ENCODE measurements at places on chromosomes 4 and X.

DNA sequence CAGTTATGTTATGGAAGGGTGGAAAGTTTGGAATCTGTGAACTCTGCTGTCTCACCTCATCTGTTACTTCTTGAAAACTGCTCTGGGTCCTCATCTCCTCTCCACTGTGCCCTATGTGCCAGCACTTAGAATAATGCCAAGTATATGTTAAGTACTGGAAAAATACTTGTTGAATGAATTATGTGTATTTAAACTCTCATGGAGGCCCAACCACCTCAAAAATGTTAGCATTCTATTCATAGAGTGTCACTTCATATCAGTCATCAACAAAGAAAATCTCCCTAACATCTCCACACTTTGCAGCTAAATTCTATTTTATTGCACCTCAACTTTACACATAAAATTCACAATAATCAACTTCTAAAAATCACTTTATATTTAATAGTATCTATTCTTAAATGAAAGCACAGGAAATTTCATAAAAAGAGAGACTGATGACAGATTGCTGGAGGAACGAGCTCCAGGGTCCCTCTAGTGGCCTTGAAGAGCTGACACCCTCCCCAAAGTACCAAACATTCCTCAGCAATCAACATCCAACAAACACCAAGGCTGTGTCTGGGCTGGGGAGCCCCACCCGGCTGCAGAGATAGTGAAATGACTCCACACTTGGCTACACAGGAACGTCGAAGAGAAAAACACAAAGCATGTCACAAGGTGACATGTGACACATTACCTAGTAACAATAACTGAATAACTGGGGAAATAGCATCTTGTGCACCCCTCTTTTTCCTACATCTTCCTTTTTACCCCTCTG lies 45.8 kb downstream of the SLC39A8 start:
- no peak for DNase-seq

GRCh38 chr4:8016527-8016926 lies 76.9 kb upstream of the AFAP1 start:
- DNase-seq: no peak

DNA sequence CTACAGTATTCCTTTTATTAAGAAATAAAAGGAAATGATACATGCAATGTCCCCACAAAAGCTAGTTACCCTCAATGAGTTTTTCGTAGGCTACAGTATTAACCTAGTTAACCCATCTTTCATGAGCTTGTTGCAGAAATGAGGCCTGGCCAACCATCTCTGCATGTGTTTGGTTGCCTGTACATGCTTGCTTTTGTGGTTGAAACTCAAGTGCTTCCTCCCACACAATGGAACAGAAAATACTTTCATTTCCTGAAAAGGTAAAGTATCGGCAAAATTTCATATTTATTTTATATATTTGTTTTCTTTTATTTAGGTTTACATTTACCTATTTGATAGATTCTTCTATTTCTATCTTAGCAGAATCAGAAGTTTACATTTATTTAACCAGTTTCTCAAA lies 214.6 kb upstream of the FAM241A start:
- no peak for DNase-seq

GRCh38 chr4:55396308-55397125 lies 760 bp downstream of the TMEM165 start:
- peak; percentile 25 for DNase-seq

DNA sequence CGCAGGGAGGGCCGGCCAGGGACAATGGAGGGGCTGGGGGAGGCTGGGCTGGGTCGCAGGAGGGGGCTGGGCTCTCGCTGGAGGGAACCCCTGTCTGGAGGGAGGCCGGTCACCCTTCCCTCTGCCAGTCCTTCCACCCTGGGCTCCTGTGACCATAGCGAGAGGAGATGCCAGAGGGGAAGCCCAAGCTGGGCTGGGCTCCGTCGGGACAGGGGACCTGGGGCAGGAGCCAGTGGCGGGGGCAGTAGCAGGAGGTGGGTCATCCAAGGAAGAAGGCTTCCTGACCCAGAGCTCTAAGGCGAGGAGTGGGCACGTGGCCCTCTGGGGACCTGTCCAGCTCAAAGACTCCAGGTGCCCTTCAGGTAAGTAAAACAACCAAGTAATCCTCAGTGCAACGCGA lies 16.9 kb downstream of the CTAG1B start:
- DNase-seq: no peak

- no peak for DNase-seq
Measured at GRCh38 chr4:125390727-125391126, 76.0 kb downstream of the FAT4 start.

GRCh38 chrX:119682019-119682989 lies 10.7 kb downstream of the SEPTIN6 start:
- no peak for DNase-seq

DNA sequence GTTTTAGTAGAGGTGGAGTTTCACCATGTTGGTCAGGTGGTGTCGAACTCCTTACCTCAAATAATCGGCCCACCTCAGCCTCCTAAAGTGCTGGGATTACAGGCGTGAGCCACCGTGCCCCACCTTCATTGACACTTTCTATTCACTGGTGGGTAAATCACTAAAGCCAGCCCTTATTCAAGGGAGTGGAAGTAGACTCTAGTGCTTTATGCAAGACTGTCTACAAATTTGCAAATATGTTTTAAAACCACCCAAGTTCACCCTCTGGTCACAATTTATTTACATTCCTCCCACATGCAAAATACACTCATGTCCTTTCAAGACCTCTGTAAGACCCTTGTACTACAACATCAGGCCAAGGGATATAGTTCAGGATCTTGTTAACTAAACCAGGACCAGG lies 45.0 kb downstream of the SLC34A2 start:
- DNase-seq: no peak

GRCh38 chr4:73869130-73870055 lies at the start of gene CXCL1:
CXCL1 (plus strand) TSS chr4:73869393; CDS start chr4:73869471, 78 bp downstream.
- no peak for DNase-seq

DNA sequence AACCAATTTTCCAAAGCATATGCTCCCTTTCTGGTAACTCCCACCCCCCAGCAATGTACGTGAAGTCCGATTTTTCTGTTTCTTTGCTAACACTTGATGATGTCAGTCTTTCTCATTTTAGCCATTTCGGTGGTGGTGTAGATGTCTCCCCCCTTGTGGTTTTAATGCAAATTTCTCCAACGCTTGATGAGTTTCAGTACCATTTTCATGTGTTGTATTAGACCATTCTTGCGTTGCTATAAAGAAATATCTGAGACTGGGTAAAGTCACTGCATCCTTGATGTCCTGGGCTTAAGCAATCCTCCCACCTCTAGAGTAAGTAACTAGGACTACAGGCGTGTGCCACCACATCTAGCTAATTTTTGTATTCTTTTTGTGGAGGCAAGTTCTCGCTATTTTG lies 148.4 kb upstream of the VCX3A start:
- no peak for DNase-seq

DNA sequence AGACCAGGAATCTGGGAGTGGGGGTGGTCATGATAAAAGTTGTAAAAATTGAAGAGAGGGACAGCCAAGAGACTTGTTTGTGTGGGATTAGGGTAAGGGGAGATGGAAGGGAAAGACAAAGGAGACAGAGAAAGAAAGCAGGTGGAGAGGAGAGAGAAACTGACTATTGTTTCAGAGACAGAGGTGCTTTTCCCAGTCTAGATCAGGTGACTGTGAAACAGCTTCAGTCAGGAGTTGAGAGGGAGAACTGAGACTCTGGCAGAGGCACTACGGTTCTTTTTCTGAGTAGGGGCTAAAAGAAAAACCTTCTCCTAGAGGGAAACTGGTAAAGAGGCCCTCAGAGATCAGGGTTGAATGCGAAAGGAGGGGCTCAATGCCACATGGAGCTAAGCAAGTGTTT lies 106.4 kb downstream of the KDR start:
- no peak for DNase-seq

All from hippocampal formation (tissue), 2 donors.